ENCODE measurements at places on chromosomes 1 and 21.

- peaks cover 20% of the 10 kb centered on the region for H3K4me1 ChIP-seq
- peaks cover 28% of the 10 kb centered on the region for H3K36me3 ChIP-seq
- peak overlapping the region; percentile 89 for H3K27ac ChIP-seq
- no peak overlapping the region for H3K4me3 ChIP-seq
- no peak for DNase-seq
Measured at GRCh38 chr1:55127827-55128343, 87.3 kb downstream of the USP24 start.

DNA sequence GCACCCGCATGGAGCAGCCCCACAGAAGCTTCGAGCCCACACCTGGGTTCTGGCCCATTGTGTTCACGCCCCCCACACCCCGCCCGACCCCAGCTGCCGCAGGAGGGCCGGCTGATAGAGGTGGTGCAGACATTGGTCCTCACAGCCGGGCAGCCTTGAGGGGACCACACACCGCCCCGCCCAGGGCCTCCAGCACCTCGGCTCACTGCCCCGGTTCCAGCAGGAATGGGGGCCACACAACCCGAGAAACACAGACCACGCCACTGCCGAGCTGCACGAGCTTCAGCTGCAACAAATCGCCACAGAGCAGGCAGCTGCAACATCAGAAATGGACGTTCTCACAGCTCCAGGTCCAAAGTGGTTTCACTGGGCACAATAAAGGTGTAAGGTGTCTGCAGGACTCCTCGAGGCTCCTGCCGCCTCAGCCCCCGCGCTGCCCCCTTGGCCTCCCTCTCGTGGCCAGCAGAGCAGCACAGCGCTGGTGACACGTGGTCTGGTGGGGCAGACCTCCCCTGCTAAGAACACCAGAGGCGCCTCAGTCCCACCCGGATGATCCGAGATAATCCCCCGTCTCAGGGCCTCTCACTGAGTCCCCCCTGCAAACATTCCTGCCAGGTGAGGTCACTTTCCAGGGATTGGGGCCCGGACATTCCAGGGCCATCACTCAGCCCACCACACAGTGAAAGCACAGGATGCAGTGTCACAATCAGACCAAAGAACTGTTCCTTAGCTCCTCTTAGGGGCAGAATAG, 62.3 kb upstream of the ADARB1 start:
- peaks cover 70% of the 10 kb centered on the region for H3K27me3 ChIP-seq
- peaks cover 3% of the 10 kb centered on the region for H3K36me3 ChIP-seq

DNA sequence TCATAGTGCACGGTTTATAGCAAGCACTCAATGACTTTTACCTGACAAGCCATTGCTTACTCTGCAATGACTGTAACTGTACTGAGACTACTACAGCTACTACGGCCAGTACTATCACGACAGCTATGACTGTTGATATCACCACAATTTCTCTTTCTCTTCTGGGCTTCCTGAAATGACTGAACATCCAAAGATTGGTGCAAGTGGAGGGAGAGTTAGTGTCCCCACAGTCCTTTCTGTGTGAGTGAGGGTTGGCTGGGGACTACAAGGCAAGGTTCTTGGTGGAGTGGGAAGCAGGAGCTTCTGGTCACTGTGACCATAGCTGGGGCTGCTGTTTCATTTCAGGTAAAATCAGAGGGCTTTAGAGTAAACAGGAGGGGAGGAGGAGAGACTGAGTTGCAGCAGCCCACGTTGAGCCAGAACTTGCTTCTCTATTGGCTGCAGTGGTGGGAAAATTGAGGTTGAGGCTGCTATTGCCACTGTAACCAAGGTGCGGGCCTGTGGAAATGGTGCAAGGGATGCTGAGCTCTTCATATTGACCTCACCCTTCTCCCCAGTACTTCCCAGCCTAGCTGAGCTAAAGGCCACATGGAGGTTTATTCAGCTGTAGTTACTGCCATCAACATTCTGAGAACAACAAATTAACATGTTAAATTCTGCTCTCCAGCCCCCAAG, 14.1 kb upstream of the IL10 start:
- peak overlapping the region; percentile 97 for H3K27ac ChIP-seq
- H3K36me3 ChIP-seq: peaks cover 5% of the 10 kb centered on the region
- no peak for DNase-seq
- no peak overlapping the region for H3K4me3 ChIP-seq
- H3K27me3 ChIP-seq: no peaks in the 10 kb centered on the region
- H3K4me1 ChIP-seq: peaks cover 52% of the 10 kb centered on the region

GRCh38 chr1:205375835-205376545, 19.3 kb upstream of the KLHDC8A start:
- peaks cover 2% of the 10 kb centered on the region for H3K36me3 ChIP-seq
- H3K27me3 ChIP-seq: peaks cover 16% of the 10 kb centered on the region
- H3K4me1 ChIP-seq: peaks cover 31% of the 10 kb centered on the region
- H3K27ac ChIP-seq: no peak overlapping the region

DNA sequence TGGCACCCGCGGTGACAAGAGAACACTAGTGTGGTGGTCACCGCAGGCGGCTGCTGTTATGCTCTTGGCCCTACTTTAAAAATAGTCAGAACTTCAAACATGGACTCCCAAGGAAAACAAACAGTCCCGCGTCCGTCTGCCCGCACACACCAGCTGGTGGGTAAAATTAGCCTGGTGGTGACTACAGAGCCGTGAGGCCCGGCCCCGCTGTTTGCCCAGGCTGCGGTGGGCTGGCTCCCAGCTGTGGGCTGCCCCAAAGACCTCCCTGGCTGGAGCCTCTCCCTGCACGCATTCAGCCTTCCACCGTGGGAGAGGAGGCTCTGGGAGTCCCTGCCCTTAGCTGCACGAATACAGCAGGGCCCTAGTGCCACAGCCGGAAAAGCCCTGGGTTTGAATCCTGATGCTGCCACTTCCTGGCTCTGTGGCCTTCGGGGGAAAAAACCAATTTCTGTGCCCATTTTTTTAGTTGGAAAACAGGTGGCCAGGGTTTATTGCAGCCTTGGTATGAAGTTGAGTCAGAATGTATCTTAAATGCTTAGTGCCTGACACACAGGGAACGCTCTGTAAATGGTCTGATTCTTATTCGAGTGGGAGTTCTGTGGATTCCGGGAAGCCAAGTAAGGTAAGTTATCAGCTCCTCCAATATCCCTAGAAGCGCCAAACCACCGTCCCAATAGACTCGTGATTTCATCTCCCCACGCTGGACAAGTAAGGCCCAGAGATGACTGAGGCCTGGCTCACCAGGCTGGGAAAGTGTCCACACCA, 58.2 kb downstream of the ALPL start:
- peaks cover 3% of the 10 kb centered on the region for H3K36me3 ChIP-seq
- H3K27me3 ChIP-seq: peaks cover 16% of the 10 kb centered on the region
- H3K27ac ChIP-seq: no peak overlapping the region
- no peak overlapping the region for H3K4me3 ChIP-seq
- no peak for DNase-seq
- H3K4me1 ChIP-seq: peaks cover 4% of the 10 kb centered on the region

DNA sequence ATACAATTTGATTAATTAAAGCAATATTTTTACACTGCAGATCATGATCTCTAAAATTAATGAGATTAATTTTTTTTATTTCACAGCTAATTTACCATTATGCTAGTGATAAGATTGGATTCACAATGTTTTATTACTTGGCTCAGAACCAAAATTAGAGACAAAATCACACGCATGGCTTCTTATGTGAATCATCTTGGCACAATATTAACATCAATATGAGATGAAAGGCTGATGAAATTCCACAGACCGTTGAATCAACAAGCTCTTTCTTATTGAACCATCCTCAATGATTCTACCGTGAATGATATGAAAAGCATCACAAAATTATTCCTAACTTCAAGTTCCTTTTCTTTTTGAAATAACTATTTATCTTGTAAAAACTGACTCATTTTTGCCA, 544.9 kb downstream of the KCNT2 start:
- H3K4me1 ChIP-seq: no peaks in the 10 kb centered on the region
- H3K36me3 ChIP-seq: no peaks in the 10 kb centered on the region
- H3K27ac ChIP-seq: no peak overlapping the region
- no peak overlapping the region for H3K4me3 ChIP-seq
- DNase-seq: no peak

DNA sequence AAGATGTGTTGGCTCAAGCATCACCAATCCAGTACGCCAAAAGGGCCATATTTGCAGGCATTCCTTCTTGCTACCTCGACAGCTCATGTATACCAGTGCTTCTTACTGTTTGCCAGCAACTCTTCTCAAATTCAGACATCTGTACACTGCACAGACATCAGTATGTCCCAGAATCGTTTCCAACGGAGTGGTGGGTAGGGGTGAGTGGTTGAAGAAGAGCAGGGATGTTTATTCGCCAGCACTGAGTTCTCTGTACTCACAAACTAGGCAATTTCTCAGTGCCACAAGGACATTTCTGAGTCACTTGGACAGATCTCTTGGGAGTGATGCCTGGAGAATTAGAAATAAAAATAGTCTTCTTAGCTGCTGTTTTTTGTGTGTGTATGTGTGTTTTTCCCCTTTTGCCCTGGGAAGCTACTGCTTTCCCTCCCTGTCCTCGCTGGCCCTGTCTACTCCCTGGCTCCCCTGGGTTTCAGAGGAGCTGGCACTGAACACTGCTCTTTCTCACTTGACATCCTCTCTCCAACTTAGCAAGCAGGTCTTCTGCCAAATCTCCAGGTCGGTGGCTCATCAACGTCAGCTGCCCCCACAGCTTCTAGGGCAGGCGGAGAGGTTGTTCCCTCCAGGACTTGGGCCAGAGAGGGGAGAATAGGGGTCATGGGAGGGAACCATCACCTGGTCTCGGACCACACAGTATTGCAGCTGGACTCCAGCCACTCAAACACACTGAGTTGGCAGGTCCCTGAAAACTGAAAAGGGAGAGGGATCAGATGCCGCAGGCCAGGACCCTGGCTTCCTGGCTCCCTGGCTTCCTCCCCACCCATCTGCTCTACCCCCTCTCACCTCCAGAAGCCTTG, 90.5 kb downstream of the NMNAT2 start:
- H3K36me3 ChIP-seq: peaks cover 3% of the 10 kb centered on the region
- no peaks in the 10 kb centered on the region for H3K4me1 ChIP-seq
- no peak overlapping the region for H3K4me3 ChIP-seq
- H3K27ac ChIP-seq: no peak overlapping the region

DNA sequence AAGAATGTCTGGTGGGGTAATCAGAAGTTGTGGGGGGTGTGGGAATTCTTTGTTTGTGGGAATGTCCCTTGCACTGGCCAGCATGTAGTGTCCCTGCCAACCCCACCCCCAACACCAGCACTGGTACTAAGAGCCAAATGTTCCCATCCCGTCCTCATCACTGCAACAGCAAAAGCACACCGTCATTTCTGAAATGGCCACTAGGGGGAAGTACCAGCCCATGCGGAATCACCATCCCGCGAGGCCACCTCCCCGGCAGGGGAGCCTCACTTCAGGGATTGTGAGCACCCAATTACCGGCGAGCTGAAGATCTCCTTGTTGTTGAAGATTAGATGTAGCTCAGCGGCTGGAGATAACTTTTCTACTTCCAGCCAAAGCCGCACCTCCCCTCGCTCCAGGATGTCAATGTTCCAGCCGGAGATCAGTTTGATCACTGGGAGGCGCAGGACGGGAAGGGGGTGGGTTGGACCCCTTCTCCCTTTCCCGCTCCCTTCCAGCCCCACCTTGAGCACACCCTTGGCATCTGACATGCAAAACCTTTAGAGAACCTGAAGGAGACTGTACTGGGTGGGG, 41.0 kb downstream of the MYOM3 start:
- no peaks in the 10 kb centered on the region for H3K36me3 ChIP-seq
- peaks cover 2% of the 10 kb centered on the region for H3K4me1 ChIP-seq

- H3K27me3 ChIP-seq: peaks cover 13% of the 10 kb centered on the region
- no peak for DNase-seq
- no peaks in the 10 kb centered on the region for H3K36me3 ChIP-seq
- no peak overlapping the region for H3K27ac ChIP-seq
- peaks cover 9% of the 10 kb centered on the region for H3K4me1 ChIP-seq
Measured at GRCh38 chr1:171646249-171646560, 6.3 kb downstream of the MYOC start.

DNA sequence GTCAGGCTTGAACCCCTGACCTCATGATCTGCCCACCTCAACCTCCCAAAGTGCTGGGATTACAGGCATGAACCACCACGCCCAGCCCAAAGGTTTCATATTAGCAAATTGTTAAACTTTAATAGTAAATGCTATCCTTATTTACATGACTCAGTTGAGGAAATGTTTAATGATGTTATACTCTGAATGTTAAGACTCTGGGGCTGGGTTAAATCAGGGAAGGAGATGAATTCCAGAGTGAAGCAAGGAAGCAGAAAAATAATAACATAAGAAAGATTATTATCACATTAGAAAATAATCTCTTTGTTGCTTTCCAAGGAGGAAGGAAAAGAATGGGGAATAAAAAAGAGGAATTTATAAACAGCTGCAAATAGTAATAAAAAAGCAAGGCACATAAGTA, 105.3 kb downstream of the PTGS2 start:
- H3K4me1 ChIP-seq: no peaks in the 10 kb centered on the region
- no peak overlapping the region for H3K27ac ChIP-seq
- no peaks in the 10 kb centered on the region for H3K36me3 ChIP-seq
- no peaks in the 10 kb centered on the region for H3K27me3 ChIP-seq
- DNase-seq: no peak
- no peak overlapping the region for H3K4me3 ChIP-seq

DNA sequence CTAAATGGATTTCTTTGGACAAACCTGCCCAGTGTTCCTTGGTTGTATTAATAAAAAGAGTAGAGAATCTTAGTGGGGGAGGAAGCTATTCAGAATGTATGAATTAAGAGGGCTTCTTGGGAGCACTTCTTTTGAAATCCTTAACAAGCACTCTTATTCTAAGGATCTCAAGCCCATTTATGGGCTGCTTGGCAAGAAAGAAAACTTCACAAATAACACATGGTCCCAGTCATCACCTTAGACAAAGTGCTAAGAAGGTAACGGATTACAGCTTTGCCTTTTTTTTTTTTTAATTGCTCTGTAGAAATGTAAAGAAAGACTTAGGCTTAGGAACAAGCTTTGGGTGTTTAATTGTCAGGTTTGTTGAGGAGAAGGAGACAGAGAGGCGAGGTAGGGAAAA, 76.6 kb upstream of the IPO9 start:
- no peak overlapping the region for H3K4me3 ChIP-seq
- no peak for DNase-seq
- H3K4me1 ChIP-seq: peaks cover 23% of the 10 kb centered on the region

DNA sequence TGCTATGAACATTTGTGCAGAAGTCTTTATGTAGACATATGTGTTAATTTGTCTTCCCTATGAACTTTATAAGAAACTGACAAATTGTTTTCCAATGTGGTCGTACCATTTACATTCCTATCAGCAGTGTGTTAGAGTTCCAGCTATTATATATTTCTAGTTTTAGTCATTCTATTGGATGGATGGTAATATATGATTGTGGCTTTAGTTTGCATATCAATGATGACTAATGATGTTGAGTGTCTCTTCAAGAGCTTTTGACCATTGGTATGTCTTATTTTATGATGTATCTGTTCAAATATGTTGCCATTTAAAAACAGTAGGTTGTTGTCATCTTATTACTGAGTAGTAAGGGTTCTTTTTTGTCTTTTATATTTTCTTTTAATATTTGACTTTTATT, 16.2 kb upstream of the ZNF326 start:
- H3K27me3 ChIP-seq: peaks cover 7% of the 10 kb centered on the region
- no peak overlapping the region for H3K27ac ChIP-seq
- H3K36me3 ChIP-seq: no peaks in the 10 kb centered on the region

DNA sequence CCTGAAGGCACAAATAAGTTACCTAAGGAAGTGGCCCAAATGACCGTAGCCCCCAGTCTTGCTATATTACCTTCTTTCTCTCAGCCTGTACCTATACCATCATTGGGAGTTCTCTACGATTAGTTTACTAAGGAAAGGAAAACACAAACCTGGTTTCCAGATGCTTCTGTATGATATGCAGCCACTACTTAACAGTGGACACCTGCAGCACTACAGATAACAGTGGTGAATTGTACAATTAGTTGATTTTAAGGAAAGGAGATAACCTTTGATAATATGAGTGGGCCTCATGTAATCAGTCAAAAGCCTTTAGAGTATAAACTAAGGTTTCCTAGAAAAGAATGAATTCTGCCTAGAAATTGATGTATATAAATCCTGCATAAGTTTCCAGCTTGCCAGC, 1157.4 kb downstream of the KCNT2 start:
- no peaks in the 10 kb centered on the region for H3K36me3 ChIP-seq
- H3K27me3 ChIP-seq: no peaks in the 10 kb centered on the region
- no peak overlapping the region for H3K4me3 ChIP-seq
